ENCODE measurements at places on chromosomes 16 and 17.

DNA sequence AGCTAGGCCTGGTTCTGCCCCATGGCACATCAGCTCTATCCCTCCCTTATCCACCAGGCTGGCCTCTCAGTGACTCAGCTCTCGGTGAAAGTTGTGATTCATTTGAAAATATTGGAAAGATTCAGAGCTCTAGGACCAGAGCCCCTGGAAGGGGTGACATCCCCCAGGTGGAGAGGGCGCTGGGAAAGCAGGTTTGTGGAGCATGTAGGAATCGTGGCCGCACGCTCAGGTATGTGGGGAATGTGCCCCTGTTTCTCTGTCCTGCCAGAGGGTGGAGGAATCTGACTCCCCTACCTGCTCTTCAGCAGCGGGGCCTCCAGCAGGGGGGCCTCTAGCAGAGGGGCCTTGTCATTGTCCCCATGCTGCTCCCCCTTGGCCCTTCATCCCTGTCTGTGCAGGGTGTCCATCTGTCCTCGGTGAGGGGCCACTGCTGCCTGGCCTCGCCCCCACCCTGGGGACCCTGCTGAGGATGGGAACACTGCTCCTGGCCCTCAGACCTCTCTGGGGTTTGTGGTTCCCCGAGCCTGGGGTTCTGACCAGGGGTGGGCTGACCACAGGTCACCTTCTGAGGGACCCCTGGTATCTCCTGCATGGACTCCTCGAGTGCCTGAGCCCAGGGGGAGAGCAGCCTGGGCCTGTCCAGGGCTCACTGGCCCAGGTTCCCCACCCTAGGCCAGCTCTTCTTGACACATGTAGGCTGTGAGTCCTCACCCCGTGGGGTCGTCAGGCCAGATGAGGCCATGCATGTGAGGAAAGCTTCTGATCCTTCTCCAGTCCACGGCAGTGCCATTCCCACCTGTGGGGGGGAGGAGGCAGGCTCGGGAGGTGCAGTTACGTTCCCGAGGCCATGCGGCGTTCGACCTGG lies 47.5 kb downstream of the NT5M start:
- DNase-seq = no peak

DNA sequence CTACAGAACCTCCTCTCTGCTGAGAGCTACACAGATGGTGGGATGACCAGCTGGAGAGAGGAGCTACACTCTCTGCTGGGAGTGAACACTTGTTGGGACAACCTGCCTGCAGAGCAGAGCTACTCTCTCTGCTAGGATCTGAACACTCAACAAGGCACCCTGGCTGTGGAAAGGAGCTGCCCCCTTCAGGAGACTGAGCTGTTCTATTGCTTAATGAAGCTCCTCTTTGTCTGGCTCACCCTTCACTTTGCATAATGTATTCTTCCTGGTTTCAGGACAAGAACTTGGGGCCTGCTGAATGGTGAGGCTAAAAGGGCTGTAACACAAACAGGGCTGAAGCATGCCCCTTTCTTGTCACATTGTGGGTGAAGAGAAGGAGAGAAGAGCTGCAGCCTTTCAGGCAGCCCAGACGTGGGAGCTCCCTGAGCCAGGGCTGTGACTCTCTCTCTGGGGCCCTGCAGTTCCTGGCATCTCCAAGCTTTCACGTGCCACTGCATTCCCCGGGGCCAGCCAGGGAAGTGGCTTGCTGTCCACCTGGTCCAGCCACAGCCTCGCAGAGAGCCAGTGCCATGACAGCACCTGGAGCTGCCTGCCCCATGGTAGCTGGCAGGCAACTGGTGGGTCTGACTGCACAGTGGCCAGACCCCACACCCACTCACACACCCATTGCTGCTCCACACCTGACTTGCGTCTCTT lies 272.8 kb upstream of the KCNJ16 start:
- DNase-seq = no peak

DNA sequence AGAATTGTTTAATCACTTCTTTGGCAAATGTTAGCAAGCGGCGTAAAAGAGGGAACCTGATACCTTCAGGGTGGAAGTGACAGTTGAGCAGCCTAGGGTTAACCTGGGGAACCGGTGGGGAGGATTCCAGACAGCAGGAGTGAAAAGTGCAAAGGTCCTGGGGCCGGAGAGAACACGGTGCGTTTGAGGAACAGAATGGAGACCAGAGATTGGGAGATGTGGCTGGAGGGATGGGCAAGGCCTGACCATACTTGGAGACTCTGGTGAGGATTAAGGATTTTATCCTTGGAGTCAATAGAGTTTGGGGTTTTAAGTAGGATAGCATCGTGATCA lies 2.3 kb upstream of the ZNF500 start:
- no peak for DNase-seq

- no peak for DNase-seq
These were observed 21.4 kb downstream of the PLCD3 start for GRCh38 chr17:45110676-45111611.

- DNase-seq = no peak
These were observed 242.5 kb downstream of the BCAS3 start for GRCh38 chr17:60920107-60920506.

GRCh38 chr17:6796017-6796886 lies 20.2 kb downstream of the FBXO39 start:
- no peak for DNase-seq

DNA sequence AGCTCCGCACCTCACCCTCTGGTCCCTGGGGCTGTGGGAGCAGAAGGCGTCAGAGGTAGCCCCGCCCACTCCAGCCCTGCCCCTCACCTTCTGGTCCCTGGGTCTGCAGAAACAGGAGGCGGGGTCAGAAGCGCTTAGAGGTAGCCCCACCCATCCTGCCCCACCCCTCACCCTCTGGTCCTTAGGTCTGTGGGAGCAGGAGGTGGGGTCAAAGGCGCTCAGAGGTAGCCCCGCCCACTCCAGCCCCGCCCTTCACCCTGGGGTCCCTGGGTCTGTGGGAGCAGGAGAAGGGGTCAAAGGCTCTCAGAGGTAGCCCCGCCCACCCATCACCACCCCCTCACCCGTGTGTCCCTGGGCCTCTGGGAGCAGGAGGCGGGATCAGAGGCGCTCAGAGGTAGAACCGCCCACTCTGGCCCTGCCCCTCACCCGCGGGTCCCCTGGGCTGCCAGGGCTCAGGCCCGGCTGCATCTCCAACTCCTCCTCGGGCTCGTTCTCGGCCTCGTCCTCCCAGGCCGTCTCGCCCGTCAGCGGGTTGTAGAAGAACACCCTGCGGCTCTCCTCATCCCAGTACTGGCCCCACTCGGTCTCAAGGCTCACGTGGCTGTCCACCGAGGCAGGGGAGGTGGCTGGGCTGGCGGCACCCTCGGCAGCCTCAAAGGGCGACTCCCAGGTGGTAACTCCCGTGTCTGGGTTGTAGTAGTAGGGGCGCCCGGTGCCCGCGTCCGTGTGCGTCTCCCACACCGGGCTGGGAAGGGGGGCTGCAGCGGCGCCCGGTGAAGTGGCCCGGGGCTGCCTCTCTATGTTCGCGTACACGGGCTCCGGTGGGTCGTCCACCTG lies 27.2 kb downstream of the ARHGAP27 start:
- no peak for DNase-seq
